Karpas-422 (cell line): ENCODE measurements at places on chromosomes 3 and 15. TPM values are rescaled to one million over a fixed set of nuclear protein-coding genes. Genes with fewer than 3 reads are reported as not detected.
A peak's percentile ranks its signal among the peaks of the same experiment; 100 is the strongest.

DNA sequence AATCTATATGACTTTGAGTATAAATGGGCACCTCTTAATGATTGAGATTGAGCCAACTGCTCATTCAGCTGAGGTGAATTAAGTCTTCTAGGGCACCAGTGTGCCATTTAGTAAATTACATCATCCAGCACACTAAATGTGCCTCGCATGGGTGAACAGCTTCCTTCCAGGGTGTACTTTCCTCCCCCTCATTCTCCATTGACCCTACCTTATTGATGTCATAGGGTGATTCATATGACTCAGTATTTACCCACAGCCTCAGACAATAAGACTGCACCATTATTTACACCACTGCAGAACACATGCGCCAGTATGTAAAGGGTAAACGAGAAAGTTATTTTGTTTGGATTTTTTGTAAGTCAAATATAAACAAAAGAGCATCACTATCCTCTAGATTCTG lies 185.2 kb upstream of the ARL6 start:
- no peak for DNase-seq

GRCh38 chr3:11601446-11602238 lies 42.1 kb downstream of the VGLL4 start:
- DNase-seq, result peak; percentile 97

DNA sequence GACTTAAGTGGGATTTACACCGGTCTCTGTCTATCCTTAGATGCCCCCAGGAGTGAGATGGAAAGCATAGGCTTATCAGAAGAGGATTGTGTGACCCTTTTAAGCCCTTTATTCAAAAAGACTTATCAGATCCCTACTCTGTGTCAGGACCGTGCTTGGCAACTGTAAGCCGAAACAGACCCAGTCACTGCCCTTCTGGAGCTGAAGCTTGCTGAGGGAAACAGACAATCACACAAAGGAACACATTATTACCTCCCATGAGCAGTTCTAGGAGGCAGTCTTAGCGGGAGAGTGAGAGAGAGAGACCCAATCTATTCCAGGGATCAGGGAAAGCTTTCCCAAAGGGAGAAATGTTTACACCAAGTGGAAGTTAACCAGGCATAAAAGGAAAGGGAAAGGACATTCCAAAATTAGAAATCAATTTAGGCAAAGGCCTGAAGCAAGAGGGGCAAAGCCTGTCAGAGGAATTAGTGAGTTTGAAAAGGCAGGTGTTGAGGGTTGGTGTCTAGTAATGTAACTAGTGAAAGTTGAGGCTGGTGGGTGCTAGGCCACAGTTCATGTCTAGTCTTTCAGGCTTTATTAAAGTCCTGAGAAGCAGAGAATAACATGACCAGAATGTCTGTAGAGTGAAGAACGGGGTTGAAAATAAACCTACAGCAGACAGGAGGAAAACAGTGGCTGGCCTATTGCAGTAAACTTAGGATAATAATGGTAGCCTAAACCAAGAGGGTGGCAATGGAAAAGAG lies 86.7 kb downstream of the THBS1 start:
- no peak for DNase-seq

- peak; percentile 78 for DNase-seq
Observed at GRCh38 chr15:98881526-98882520, 125.8 kb downstream of the PGPEP1L start.

DNA sequence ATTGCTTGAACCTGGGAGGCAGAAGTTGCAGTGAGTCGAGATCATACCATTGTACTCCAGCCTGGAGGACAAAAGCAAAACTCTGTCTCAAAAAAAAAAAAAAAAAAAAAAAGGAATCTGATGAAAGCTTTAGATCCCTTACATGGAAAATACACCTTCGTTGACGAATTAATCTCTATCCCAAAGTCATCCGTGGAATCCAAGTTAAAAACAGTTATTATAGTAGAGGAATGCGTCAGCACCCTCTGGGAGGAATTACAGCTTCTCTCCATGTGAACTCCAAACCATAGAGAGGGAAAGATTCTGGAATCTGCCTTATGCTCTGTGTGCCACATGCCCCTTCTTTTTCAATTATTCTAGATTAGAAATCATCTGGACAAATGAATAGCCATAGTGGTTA lies 192.3 kb upstream of the C2CD4B start:
- DNase-seq, result no peak

DNA sequence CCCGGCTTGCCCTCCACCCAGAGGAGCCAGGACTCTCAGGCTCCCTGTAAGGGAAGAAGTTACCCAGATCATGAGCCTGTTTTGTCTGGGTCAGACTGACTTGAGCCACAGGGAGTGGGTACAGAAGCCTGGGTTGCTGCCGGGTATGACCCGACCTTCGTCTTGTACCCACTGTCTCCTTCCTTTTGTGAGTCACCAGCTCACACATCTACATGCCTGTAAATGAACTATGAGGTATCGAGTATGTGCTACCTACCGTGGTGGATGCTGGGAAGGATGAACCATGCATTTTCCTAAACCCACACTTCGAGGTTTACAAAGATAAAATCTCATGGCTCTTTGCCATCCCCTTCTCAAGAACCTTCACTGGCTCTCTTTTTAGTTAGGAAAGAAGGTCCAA lies 56.9 kb downstream of the CACNA1D start:
- no peak for DNase-seq

GRCh38 chr3:186882881-186883685 lies 40.6 kb downstream of the ADIPOQ start:
- DNase-seq, result peak; percentile 35

DNA sequence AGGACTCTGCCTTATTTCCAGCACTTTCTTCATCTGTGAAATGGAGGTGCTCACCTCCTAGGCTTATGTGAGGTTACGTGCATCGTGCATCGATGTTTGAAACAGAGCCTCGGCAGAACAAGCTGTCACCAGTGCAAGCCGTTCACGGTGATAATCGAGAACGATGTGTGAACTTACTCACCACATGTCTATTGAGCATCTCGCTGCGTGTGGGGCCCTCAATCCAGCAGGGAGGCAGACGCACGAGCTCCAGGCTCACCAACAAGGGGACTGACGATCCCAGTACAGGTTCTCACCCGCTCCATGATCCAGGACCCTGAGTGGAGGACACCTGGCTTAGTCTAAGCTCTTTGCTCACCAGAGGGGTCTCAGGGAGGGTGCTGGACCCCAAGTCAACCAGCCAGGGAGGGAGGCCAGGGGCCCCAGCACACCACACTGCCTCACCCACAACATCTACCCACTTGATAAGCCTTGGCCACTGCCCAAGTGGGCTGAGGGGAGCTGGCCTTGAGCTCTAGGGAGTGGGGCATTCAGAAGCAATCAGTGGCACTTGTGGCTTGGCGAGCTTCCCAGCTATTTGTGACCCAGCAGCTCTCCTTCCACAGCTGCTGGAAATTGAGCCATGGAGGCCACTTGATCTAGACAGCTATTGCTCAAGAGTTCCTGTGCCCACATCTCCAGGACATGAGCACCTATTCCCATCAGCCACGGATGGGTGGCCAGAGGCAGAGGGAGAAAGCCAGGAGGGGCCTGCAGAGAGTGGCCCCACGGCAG lies 34.4 kb upstream of the SLC6A1 start:
- DNase-seq, result no peak

GRCh38 chr3:140719841-140720614 lies 42.2 kb downstream of the TRIM42 start:
- no peak for DNase-seq

- no peak for DNase-seq
Observed at GRCh38 chr15:62474771-62475124, 309.7 kb upstream of the C2CD4B start.

GRCh38 chr15:91182101-91182500 lies 82.0 kb downstream of the SV2B start:
- no peak for DNase-seq

DNA sequence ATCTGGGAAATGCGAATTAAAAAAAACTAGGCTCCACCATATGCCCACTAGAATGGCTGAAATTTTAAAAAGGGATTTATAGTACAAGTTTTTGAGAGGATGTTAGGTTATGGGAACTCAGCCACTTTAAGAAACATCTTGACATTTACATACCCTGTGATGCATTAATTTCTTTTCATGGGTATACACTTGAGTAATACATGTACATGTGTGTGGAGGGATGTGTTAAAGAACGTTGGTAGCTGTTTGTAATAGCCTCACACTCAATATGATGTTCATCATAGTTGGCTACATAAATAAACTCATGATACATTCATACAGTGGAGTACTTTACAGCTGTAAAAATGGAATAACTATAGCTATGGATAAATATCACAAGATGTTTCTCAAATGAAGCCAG lies 40.9 kb downstream of the MEF2A start:
- DNase-seq, result no peak

DNA sequence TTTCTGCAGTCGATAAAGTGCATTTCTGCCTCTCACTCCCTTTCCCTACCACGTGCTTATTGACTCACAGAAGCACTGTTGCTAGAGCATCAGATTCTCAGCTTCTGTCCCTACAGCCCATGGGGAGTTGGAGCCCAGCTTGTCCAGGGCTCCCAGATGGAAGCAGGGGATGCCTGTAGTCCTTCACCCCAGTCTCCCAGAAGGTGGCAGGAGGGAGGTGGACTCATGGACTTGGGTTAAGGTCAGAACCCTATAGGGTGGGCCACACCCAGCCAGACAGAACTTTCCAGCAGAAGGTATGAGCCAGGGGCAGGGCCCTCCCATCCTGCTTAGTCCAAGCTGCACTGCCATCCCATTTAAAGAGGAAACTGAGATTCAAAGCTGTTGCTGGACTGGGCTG lies 33.1 kb upstream of the SEMA3F start:
- no peak for DNase-seq

- no peak for DNase-seq
Observed at GRCh38 chr3:108292905-108293328, 3.4 kb upstream of the HHLA2 start.

Gene NR2E3
- not detected in 2 replicates for total RNA-seq

Gene EFCC1
- total RNA-seq, result not detected in 2 replicates

Gene GOLGA6B
- total RNA-seq, result not detected in 2 replicates

Gene GCSAM
- total RNA-seq, result 39.2 and 130 TPM in 2 replicates

Gene GPR87
- not detected in 2 replicates for total RNA-seq

Gene FEZF2
- not detected in 2 replicates for total RNA-seq

Gene LRTM1
- total RNA-seq, result not detected in 2 replicates

Gene ATP13A5
- total RNA-seq, result not detected in 2 replicates

Gene MORC1
- not detected in 2 replicates for total RNA-seq

Gene CFAP100
- total RNA-seq, result not detected in 2 replicates

Gene SCN5A
- not detected in 2 replicates for total RNA-seq
